ENCODE measurements at places on chromosomes 4 and X.

DNA sequence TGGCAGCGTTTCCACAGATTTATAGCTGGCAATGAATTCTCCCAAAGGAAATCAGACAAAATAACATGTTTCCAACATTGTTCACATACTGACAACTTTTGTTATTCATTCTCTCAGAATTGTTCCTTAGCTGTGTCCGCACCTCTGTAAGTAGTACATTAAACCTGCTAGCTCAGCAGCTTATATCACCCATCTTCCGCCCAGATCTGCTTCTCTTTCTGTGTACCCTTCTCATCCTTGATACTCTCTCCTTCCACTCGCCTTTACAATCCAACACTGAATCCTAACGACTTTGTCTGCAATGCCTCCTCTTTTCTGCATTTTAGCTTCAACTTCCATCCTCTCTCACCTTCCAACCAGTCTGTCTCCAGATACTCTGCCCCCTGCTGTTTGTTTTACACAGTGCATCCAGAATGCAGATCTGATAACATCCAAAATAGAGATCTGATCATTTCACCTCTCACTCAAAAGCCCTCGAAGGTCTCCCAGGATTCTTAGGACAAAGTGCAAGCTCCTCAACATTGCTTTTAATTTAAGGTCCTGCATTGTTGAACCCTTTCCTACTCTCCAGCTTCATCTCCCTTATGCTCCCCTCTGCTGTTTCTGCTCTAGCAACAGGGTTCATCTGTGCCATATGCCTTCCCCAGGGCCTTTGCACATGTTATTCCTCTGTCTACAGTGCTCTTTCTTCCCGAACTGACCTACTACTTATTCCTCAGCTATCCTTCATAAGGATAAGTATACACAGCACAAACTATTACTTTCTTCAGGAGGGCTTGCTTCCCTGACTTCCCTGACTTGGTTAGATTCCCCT lies 67.3 kb upstream of the VBP1 start:
- DNase-seq, result no peak

DNA sequence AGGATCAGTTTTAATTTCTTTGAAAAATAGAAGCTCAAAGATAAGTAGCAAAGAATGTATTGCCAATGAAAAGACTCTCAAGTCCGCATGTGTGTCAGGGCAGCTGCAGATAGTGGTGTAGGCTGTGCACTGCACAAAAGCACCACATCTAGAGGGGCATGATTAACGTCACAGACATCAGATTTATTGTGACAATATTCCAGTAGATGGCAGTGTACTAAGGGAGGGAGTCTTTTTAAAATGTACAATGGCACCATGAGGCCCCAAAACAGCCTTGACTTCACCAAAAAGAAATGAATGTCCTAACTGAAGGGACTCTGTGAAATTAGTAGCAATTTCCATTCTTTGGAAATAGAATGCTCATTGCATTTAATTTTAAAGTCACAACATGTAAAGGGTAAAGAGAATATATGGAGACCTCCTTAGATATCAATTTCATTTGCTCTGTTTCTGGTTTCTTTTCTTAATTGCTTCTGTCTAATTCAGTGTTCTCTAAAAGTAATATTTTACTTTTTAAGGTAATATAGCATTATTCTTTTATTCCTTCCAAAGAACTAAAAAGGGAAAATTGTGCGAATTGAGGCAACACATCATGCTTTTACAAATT lies 98.4 kb downstream of the ZNF827 start:
- peak; percentile 3 for DNase-seq

DNA sequence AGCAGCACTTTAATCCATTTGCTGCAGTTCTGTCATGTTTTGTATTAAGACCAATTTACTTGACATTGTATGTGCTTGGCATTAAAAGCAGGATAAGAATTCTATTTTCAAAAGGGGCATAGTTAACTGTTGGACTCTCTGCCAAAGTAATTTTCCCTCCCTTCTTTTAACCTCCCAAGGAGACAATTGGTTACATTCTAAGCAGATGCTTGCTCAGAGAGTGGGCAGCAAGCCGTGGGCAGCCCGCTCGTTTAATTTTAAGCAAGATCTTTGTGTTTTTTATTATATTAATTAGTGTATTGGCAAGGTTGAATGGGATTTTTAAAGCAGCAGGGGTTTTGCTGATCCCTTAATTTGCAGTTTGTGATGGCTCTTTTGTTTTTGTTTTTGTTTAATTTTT lies 37.1 kb upstream of the KLHL8 start:
- DNase-seq, result no peak

- no peak for DNase-seq
These were observed 1.8 kb downstream of the PROM1 start for GRCh38 chr4:16082041-16082425.

GRCh38 chr4:165367040-165367439 lies 11.8 kb upstream of the CPE start:
- no peak for DNase-seq

DNA sequence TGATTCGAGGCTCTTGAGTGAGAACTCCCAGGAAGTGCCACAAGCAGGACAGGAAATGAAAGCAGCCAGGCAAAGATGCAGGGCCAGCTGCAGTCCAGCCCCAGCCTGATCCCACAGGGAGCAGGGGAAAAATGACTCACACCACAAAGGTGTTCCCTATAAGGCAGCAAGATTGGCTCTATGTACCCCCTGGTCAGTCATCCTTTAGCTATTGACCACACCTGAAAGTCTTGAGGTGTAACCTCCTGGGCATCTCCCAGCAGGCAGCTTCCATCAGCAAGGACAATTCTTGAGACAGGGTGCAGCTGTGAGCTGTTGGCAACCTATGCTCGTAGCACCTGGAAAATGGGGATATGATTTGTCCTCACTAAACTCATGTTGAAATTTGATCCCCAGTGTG lies 27.9 kb upstream of the EXOC1L start:
- DNase-seq, result no peak

DNA sequence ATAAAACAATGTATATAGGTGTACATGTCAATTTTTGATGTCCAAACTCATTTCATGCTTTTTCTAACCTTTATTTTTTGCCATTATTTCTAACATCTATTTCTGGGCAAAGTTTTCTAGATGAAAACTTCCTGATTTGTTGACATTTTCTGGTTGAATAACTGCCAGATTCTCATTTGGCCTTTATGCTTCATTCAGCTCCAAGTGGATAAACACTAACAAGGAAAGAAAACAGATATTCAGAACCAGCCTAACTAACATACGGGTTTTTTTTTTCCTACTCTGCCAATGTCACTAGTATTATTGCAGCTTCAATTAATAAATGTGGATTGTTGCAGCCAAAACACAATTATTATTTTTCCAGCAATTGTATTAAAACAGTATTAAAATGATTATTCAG lies 50.9 kb upstream of the RAP1GDS1 start:
- no peak for DNase-seq

- no peak for DNase-seq
These were observed 204.7 kb upstream of the CASK start for GRCh38 chrX:42128020-42128419.

DNA sequence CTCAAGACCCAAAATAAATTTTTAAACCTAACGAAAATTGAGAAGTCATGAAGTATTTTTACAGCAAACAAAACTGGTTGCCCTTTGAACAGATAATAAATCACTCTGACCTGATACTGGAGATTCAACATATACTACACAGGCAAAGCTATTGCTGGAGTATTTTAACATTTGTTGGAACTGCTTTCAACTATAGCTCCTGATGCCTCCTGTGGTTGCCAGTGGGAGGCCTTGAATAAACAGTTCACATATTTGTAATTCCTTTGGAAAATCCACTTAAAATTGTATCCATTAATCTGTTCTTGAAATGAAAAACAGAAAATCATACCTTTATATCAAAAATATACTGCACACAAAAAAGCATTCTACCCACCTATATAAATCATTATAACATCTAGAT lies 605.1 kb downstream of the KCTD8 start:
- DNase-seq, result no peak

DNA sequence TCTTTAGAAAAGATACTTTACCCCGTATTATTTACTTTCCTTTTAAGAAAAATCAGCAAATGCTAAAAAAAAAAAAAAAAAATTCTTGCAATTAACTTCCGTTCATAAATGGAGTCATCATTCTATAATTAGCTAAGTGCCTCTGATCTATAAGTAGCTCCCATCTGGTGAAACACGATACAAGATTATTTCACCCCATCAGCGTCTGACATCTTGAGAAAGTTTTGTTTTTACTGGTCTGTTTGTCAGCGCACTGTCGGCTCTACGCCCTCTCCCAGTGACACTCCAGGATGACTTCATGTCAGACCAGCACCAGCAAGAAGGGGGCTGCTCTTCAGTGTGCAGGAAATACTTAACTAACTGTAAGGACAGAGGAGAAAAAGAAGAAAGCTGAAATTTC lies 108.3 kb downstream of the AFAP1 start:
- peak; percentile 42 for DNase-seq

DNA sequence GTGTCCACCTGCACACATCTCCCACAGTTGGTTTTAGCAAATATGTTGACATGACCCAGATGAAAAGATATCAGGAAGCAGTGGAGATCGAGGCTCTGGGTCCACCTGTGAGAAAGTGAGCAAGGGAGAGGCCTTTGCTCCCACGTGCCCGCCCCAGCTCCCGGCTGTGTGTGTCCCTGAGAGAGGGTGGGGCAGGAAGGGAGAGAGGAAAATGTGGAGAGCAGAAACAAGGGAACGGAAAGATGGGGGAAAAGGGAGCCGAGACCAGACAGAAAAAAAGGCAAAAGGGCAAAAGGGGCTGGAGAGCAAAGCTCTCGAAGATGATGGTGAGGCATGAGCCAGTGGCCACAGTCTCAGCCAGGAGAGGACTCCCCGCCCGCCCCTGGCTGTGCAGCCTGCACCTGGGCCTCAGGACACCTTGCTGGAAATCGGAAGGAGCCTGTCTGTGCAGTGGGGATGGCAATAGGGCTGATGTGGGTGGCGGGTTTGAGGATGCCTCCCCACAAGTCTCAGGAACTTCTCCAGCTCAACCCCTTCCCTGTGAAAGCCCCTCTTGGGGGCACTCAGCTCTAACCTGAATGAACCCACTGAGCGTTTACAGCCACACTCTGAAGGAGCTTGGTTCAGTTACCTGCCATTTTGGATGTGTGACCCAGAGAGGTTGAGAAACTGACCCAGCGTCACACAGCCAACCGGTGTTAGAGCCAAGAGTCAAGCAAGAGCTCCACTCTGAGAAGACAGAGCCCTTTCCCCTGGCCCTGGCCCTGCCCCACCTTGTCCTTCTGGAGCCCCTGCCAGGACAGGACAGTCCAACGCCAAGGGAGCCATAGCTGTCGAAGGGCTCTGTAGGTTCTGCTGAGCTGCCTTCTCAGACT lies 20.3 kb upstream of the MSX1 start:
- no peak for DNase-seq

- DNase-seq, result no peak
These were observed 85.9 kb downstream of the ARSJ start for GRCh38 chr4:113893546-113893945.

DNA sequence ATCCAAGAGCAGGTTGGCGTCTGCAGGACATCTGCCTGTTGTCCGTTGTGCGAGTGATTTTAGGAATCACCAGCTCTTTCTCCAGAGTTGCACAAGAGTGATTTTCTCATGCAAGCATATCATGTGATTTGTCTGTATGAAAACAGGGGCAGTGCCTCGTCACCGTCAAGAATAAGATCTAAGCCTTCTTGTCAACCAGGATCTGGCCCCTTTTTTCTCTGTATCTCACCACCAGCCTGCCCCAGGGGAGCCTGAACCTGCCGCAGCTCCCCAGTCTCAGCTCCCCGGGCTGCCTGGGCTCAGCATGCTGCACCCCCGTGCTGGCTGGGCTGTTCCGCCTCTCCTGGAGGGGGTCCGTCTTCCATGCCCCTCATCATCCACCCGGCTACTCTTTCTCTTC lies 90.5 kb downstream of the STOX2 start:
- no peak for DNase-seq

DNA sequence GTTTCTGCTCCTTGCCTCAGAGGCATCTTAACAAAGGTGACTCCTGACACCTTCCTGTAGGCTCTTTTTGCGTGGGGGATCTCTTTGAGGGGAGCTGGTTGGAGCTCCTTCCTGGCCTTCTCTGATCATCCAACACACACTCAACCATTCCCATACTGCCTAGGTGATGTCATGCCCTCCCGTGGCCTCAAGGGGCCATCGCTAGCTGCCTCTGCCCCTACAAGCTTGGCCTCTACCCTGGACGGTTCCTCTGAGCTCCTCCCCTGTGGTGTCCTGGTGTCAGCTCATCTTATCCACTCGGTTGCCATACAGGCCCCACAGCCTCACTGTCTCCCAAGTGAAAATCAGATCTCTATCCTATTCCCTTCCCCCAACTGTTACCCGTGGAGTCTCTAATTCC lies 13.7 kb upstream of the ZNF185 start:
- no peak for DNase-seq

Measured in activated CD4-positive, alpha-beta T cell treated with anti-CD3 and anti-CD28 coated beads for 4 hours (primary cell).